ENCODE measurements at places on chromosomes 2 and 18.

GRCh38 chr18:3154214-3154613 is 65.6 kb downstream of the MYOM1 start:
- no peak for DNase-seq

- DNase-seq = no peak
Observed at GRCh38 chr18:40243607-40244006, 1711.4 kb upstream of the PIK3C3 start.

GRCh38 chr2:2229626-2230432 is 101.2 kb downstream of the MYT1L start:
- no peak for DNase-seq

DNA sequence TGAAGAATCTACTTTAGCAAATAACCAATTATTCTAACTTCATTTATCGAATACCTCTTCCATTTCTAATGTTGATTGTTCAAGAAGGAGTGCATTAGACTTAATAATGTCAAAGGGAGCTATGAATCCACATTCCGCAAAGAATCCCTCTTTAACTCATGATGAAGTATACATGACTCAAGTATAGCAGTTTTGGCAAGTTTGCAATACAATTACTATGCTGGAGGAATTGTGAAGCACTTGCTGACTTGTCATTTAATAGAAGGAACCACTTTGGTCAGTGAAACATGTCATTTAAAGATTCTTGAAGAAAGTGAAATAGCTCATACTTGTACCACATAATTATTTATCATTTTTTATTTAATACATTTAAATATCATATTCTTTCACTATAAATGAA is 125.1 kb downstream of the SLC39A10 start:
- no peak for DNase-seq

DNA sequence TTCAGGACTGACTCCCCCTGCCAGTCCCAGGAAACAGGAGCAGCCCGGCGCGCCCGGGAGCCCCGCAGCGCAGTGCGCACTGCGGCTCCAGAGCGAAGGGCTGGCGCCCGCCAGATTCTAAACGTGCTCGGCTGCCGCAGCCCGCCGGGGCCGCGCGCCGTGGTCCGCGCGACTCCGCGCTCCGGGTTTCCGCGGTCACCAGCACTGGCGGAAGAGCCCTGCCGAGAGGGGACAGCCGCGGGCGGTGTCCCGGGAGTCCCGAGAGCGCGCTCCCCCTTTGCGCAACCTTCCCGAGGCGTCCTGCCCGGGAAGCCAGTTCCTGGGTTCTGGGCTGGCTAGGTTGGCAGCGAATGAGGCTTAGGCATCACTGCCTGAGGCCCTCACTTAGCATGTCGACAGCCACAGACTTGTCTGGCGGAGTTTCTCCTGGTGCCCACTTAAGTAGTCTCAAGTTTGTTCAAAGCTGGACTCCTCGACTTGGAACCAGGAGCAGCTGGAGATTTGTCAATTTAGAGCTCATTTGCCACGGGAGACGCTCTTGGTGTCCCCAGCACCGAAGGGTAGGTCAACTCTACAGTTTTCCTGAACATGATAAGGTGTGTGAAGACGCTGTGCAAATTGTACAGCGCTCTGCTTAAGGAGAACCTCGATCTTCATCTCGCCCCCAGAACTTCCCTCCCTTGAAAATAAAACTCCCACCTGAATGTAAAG is 1.5 kb upstream of the VSNL1 start:
- DNase-seq = no peak

GRCh38 chr2:217852555-217853211 is 150.1 kb downstream of the TNS1 start:
- no peak for DNase-seq

DNA sequence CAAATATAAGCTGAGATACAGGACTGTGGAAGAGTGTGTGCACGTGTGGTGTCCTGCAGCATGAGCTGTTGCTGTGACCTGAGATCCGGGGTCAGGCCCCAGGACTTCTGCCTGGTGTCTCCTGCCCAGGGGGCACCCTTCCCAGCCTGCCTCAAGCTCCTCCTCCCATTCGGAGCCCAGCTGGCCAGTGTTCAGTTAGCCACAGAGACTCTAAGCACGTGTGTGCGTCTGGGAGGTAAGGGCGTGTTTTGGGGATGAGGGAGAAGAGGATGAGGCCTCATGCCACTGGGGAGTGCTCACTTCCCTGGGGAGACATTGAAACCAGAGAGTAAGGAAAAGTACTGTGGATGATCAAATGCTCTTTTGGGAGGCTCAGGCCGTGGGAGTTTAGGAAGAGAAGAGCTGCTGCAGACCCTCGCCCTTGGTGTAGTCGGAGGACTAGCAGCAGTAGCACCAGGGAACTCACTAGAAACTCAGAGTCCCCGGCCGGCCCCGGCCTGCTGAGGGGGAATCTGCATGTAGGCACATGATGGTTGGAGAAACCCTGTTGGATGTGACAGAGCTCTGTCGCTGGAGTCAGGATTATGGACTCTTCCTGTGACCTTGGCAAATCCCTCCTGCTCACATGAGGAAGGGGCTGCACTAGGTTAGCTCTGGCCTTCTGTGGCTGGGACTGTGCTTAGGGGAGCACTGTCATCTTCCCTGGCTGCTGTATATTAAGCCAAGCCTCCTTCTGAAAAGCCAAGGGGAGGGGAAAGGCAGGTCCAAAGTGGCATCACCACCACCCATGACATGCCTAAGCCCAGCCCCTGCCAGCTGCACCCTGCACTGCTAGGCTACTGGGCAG is 231.1 kb downstream of the DYSF start:
- no peak for DNase-seq
